ENCODE measurements at places on chromosomes 7 and 10. TPM values are rescaled to one million over a fixed set of nuclear protein-coding genes. Genes with fewer than 3 reads are reported as not detected.

DNA sequence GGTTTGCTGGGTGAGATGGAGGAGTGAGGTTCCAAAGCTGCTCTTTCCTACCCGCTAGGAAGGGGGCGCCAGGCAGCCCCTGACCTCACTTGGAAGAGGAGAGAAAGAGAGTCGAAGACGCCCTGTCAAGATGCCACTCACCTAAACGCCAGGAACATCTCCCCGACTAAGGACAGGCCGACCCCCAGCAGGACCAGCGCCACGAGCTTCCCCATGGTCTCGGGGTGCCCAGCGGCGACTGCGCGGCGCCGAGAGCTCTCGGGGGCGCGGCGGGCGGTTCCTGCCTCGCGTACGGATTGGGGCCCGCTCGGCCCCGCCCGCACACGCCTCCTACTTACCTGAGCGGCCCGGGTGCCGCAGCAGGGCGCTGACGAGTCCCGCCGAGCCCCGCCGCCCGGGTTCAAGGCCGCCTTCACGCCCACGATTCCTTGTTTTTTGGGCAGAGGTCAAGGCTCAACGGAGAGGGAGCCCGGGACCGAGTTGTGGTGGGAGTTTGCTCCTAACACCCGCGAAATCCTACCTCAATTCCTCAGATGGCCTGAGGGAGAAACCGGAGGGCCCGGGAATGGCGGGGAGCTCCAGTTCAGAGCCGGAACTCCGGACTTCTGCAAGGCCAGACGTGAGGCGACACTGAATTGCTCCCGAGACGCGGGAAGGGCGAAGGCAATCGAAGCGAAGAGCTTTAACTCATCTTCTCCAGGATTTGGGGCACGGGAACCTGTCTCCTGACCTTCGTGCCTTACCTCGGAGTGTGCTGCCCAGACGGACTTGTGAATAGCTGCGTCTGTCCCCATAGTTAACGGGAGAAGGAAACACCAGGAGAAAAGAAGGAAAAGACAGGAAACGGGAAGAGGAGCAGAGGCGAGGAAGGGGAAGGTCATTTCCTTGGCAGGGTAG, at the start of gene PON3:
PON3 (minus strand) TSS at position 240 of the 897 bp plus-strand sequence; CDS start at position 215, 25 bp downstream.
- DNase-seq = no peak

DNA sequence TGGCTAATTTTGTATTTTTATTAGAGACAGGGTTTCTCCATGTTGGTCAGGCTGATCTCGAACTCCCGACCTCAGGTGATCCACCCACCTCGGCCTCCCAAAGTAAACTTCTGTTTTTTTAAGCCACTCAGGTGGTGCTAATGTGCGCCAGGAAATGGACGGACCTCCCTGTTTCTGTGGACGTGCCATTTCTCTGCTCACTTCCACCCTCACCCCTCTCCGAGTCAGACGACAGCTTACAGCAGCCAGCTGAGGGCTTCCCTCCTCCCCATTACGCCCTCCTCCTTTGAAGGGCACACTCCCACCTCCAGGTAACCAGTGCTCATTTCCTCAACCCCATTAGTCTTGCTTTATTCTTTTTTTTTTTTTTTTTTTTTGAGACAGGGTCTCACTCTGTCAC, 41.7 kb upstream of the EZH2 start:
- no peak for DNase-seq

DNA sequence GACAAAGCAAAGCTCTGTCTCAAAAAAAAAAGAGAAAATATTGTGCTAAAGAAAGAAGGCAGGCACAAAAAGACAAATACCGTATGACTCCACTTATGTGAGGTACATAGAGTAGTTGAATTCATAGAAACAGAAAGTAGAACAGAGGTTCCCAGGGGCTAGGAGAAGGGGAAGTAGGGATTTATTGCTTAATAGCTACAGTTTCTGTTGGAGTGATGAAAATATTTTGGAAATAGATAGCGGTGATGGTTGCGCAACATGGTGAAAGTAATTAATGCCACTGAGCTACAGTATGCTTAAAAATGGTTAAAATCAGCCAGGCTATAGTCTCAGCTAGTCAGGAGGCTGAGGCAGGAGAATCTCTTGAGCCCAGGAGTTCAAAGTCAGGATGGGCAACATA, 18.5 kb upstream of the NPFFR1 start:
- DNase-seq = no peak

Gene TSPAN12
- 16.8 TPM for total RNA-seq

Gene GPR85
- total RNA-seq = 13.6 TPM

Gene CFAP46
- total RNA-seq = 14.3 TPM

All from spinal cord (tissue), 10 donors.